ENCODE measurements at places on chromosomes 5 and 9.

GRCh38 chr9:7185612-7186011, 427.8 kb downstream of the KDM4C start:
- DNase-seq, result no peak

- DNase-seq, result no peak
Measured at GRCh38 chr9:137488327-137488653, 29.2 kb upstream of the NSMF start.

- DNase-seq, result no peak
Measured at GRCh38 chr9:90142580-90142979, 500.0 kb downstream of the DIRAS2 start.

DNA sequence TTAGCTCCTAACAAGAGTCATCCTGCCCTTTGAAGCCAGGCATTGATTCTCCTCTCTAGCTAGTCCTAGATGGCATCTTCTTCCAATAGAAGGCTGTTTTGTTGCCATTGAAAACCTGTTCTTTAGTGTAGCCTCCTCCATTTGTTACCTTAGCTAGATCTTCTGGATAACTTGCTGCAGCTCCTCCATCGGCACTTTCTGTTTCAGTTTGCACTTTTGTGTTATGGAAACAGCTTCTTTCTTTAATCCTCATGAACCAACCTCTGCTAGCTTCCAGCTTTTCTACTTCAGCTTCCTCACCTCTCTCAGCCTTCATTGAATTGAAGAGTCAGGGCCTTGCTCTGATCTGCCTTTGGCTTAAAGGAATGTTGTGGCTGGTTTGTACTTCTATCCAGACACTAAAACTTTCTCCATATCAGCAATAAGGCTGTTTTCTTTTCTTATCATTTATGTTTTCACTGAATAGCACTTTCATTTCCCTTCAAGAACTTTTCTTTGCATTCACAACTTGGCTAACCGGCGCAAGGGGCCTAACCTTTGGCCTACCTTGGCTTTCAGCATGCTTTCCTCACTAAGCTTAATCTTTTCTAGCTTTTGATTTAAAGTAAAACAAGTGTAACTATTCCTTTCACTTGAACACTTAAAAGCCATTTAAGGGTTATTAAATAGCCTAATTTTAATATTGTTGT, 166.5 kb upstream of the SLC12A2 start:
- DNase-seq, result no peak

- DNase-seq, result no peak
Measured at GRCh38 chr9:37555786-37556185, 20.4 kb downstream of the FBXO10 start.

- DNase-seq, result no peak
Measured at GRCh38 chr5:168613996-168614395, 34.8 kb upstream of the PANK3 start.

- DNase-seq, result no peak
Measured at GRCh38 chr5:38780316-38780715, 65.5 kb upstream of the OSMR start.

- no peak for DNase-seq
Measured at GRCh38 chr9:69036309-69036708, 757 bp downstream of the FXN start.

GRCh38 chr5:77844373-77844622, 68.2 kb upstream of the TBCA start:
- DNase-seq, result no peak

DNA sequence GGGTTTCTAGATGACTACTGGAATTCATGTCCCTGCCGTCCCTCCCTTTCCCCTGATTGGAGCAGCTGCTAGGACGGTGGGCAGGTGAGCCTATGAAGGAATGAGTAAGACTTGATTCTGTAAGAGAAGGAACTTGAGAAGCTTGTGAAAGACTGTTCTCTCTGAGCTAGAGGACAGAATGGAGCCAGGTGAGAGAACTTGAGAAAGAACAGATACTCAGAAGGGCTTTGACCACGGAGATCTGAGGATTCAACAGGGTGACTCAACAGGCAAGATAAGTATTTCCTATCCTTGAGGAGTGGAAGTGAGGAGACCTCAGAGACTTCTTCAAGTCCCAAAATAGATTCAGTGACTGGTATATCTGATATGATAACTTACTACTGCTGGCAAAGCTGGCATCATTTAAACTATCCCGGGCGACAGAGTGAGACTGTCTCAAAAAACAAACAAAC, 41.9 kb downstream of the HSDL2 start:
- DNase-seq, result no peak

GRCh38 chr5:1292139-1292538, 2.7 kb downstream of the TERT start:
- no peak for DNase-seq

DNA sequence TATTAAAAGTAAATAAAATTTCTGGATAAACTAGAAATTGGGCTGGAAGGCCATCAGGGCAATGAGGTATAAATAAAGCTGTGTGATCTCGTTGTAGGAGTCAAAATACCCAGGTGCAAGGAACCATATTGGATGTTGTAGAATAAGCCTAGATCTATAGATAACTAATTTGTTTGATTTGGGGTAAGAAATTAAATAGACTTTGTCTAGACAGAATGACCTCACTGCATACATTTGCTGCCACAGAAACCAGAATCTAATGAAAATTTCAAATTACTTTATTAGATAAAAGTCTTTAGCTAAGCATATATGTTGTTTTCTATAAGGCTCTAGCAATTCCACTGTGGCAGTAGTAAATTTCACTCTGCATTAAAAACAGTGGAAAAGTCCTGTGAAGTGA, 225.2 kb upstream of the ITGA1 start:
- DNase-seq, result no peak

DNA sequence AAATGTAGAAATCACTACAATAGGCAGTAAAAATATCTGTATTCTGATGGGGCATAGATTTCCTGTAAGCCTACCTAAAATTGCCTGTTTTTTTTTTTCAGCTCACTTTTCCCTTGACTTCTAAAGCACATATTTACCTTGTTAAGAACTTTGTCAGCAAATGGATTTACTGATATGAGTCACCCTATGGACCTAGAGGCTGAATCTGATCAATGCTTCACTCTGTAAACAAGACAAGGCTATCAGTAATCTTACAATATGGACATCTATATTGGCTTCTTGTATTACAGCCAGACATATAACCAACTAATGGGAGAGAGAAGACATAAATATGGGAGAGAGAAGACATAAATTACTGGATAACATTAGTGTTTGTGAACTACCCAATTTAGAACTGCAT, 792.7 kb upstream of the CHD1 start:
- DNase-seq, result no peak

DNA sequence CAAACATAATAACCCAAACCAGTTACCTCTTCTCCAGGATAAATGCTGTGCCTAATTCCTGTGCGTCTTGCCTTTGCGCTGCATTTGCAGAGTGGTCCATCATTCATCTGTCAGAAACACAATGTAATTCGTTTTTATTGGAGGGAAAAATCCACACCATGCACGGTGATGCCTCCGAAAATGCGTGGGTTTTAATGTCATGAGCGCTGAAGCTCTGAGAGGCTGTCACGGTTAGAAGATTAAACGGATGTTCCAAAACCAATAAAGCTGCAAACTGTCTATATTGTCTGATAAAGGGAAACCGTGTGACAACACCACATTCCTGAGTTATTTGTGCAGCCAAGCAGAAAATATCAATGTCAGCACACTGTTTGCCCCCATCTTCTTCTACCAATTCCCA, 27.4 kb downstream of the DROSHA start:
- no peak for DNase-seq

- no peak for DNase-seq
Measured at GRCh38 chr9:75163764-75164163, 75.5 kb downstream of the OSTF1 start.

DNA sequence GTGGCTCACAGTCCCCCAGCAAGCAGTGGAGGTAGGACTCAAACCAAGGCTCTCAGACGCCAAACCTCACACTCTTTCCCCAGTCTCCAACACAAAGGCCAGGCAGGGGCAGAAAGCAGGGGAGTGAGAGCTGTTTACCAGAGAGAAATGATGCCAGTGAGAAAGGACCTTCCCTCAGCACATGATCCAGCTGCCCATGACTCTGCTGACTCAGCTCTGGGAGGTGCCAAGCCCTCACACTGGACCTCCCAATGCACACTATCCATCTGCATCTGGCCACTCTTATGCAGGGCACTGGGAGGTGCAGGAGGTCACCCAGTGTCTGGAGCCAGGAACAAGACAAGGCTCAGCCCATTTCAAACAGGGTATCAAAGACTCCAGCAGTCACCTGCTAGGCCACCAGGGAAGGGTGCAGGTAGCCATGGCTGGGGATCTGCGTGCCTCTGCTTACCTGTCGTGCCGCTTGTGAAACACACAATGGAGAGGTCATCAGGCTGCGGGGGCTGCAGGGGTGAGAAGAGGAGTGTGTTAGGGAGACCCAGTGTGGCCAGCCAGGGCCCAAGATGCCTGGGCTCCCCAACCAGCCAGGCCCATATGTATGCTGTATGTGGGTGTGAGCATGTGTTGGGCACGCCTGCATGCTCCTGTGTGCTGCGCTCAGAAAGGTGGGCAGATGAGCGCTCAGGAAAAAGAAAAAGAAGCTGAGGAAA, 26.3 kb downstream of the ACSL6 start:
- DNase-seq, result no peak

DNA sequence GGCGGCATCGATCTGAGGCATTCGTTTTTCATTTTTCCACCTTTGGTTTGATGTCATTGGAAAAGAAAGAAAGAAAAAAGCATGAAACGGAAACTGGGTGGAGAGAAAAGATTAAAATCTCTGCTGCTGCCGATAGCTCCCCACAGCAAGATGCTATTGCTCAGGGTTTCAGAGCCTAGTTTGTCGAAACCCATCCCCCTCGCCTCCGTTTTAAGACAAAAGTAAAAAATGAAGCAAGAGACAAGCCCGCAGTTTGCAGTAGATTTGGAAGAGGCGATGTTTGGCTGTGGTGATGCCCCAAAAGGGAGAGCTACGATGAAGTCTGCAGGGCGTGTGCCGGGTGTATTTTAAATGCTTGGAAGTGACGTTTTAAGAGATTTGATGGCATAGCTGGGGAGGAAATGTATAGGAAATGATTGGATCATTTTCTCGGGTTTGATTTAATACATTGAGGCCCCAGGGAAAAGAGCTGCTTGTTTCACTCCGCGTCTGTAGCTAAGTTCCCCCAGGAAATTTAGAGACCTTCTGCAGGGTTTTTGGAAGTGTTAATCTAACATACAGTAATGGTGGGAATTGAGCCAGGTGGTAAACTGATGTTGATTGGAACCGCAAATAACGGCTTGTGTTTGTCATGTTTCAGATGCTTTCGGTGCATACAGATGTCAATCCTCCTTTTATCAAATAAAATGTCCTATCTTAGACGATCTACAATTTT, 909 bp downstream of the NDFIP1 start:
- no peak for DNase-seq

- no peak for DNase-seq
Measured at GRCh38 chr5:45288746-45289145, 407.4 kb downstream of the HCN1 start.

- DNase-seq, result no peak
Measured at GRCh38 chr5:35899800-35900199, 38.6 kb downstream of the CAPSL start.

DNA sequence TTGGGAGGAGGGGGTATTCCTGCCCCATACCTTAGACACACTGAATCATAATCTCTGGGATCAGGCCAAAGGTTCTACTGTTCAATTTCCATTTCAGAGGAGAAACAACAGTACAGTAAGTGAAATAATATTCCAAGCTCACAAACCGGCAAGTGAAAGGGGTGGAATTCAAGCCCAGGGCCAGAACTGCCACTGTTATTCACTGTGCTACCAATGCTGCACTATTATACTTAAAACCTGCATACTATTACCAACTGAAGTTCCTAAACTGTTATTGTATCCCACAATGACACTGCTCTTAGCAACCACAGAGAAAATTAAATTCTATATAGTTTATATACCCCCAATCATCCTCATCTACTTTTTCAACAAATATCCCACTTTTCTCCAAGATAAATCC, 24.6 kb downstream of the SSBP2 start:
- no peak for DNase-seq

- DNase-seq, result peak; percentile 65
Measured at GRCh38 chr5:154756868-154757813, 2.0 kb downstream of the LARP1 start.

DNA sequence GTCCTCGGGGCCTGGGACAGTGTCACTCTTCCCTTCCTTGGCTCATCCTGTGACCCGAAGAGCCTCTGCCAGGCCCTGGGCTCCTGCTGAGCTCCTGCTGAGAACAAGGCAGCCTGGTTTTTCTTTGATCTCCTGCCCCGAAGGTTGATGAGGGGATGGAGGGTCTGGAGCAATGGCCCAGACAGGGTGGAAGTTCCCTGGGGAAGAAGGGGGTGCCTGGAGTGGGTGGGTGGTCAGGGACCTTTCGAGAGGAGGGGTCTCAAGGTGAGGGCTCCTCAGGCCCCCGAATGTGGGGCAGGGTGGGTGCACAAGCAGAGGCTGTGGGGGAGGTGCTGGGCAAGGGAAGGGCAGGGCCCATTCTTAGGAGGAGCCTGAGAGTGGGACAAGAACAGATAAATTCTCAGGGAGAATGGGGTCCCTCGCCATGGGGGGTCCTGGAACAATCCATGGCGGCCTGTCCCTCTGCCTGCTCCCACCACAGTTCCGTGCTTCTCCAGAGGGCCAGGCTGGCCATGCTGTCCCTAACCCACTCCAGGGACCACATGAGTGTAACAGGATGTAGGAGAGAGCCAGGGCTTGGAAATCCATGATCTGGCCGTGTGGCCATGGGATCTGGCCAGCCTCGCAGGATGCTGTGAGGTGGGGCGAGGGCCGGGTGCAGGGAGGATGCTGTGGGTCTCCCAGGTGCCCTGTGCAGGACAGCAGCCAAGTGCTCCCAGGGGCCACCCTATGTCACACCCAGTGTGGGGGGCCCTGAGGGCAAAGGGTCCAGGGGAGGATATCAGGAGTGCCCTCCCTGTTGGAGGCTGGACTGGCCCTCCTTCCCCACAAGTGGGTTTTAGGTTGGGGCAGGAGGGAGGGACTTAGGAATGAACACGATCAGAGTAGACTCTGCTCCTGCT, 128.5 kb upstream of the LPCAT1 start:
- no peak for DNase-seq

DNA sequence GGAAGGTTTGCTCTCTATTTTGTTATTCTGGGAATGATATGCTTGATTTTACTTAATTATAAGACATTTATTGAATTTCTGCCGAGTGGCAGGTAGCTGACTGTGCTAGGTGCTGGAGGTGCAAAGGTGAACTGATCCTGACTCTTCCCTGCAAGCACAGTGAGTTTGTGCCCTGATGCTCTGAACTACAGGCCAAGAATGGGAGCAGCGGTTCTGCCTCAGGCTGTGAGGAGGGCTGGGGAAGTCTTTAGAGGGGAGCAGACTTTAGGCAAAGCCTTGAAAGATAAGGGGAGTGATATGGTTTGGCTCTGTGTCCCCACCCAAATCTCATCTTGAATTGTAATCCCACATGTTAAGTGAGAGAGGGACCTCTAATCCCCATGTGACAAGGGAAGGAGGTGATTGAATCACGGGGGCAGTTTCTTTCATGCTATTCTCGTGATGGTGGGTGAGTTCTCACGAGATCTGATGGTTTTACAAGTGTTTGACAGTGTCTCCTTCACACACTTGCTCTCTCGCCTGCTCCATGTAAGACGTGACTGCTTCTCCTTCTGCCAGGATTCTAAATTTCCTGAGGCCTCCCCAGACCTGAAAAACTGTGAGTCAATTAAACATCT, 73.1 kb downstream of the NDFIP1 start:
- no peak for DNase-seq

GRCh38 chr5:38755181-38755580, 90.6 kb upstream of the OSMR start:
- DNase-seq, result no peak
